Skin of body (tissue), 3 donors: ENCODE measurements at places on chromosomes 1 and 21.

GRCh38 chr1:231774719-231775335 is 148.2 kb downstream of the DISC1 start:
- DNase-seq: no peak

GRCh38 chr1:166197597-166197996 is 30.8 kb upstream of the FAM78B start:
- no peak for DNase-seq

DNA sequence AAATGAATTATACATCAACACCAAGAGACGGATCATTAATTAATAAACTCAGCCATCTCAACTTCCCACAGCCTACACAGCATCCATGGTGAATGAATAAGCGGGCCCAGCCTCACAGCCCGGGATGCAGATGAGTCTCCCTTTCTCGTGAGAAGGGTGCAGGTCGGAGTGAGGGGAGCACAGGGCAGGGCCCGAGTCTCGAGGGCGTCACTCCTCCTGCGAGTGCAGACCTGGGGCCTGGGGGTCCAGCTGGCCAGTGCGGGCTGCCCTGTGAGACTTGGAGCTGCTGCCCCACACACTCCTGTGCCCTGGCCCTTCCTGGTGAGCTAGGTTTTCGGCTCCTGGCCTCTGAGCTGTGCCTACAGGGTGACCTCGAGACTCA is 74.7 kb downstream of the AJAP1 start:
- no peak for DNase-seq

DNA sequence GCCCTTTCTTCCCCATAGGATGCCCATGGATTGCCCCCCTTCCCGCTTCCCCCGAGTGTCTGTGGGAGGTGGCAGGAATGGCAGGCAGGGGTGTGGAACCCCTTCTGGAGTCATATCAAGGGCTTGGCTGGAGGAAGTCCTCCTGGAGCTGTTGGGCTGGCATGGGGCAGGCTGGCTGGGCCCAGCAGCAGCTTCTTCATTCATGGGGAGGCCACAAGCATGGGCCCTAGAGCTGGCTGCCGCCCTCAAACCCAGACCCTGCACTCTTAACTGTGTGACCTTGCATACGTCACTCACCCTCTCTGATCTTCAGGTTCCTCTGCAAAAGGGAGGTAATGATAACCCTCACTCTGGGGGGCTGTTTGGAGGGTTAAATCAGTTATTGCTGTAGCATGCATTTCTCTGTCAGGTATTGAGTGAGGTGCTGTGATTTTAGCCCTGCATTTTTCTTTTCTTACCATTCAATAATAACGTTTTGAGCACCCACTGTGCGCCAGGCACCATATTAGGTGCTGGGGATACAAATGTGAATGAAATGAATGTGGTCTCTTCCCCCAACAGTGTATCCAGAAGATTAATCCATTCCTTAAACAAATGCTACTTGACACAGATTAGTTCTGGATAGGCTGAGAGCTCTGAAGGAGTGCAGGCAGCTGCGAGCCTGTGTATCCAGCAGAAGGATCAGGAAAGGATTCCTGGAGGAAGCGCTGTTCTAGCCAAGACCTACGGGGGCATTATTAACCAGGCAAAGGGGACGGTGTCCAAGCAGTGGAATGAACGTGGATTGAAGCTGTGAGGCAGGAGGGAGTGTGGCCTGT is 9.3 kb downstream of the PCSK9 start:
- no peak for DNase-seq

GRCh38 chr21:15285556-15285955 is 220.8 kb upstream of the NRIP1 start:
- no peak for DNase-seq

- DNase-seq: no peak
These were observed 15.9 kb downstream of the RCAN1 start for GRCh38 chr21:34598931-34599400.

DNA sequence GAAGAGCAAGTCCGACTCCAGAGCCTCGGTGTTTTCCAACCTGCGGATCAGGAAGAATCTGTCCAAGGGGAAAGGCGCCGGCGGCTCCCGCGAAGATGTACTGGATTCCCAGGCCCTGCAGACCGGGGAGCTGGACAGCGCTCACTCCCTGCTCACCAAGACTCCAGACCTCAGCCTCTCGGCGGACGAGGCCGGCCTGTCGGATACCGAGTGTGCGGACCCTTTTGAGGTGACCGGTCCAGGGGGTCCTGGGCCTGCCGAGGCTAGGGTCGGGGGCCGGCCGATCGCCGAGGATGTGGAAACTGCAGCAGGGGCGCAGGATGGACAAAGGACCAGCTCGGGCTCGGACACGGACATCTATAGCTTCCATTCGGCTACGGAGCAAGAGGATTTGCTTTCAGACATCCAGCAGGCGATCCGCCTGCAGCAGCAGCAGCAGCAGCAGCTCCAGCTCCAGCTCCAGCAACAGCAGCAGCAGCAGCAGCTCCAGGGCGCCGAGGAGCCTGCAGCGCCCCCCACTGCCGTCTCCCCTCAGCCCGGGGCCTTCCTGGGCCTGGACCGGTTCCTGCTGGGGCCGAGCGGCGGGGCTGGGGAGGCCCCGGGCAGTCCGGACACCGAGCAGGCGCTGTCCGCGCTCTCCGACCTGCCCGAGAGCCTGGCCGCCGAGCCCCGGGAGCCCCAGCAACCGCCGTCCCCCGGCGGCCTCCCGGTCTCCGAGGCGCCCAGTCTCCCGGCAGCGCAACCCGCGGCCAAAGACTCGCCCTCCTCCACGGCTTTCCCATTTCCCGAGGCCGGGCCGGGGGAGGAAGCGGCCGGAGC is 827 bp downstream of the FMN2 start:
- DNase-seq: peak; percentile 4

GRCh38 chr1:41723786-41724185 is 194.9 kb downstream of the HIVEP3 start:
- DNase-seq: no peak

GRCh38 chr1:96034006-96034405 is 687.6 kb upstream of the PTBP2 start:
- DNase-seq: no peak
